NCI-H187 (cell line): ENCODE measurements at places on chromosomes 1 and 21.

- DNase-seq = no peak
Observed at GRCh38 chr1:88237058-88237457, 447.0 kb upstream of the PKN2 start.

- DNase-seq = no peak
Observed at GRCh38 chr1:28642056-28642846, 616 bp downstream of the TAF12 start.

- DNase-seq = no peak
Observed at GRCh38 chr1:74715236-74715502, 17.7 kb downstream of the CRYZ start.

DNA sequence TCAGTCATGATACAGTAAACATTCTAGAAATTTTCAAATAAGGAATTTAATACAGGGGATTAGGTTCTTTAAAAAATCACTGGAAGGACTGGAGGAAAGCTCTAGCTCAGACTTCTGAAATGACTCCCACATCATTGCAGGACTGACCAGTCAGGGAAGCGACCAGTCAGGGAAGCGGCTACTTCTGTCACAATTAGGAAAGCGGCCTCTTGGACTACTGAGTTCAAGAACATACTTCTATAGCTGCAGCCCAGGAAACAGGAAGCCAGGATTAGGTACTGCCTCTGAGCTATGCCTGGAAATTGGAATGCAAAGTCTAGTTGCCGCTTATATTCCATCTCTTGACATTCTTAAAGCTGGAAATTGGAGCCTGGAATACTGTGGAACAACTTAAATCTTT, 45.5 kb downstream of the USP25 start:
- no peak for DNase-seq

- no peak for DNase-seq
Observed at GRCh38 chr21:33769057-33769456, 126.8 kb downstream of the ITSN1 start.

- DNase-seq = no peak
Observed at GRCh38 chr1:94544706-94545490, 3.3 kb upstream of the F3 start.

DNA sequence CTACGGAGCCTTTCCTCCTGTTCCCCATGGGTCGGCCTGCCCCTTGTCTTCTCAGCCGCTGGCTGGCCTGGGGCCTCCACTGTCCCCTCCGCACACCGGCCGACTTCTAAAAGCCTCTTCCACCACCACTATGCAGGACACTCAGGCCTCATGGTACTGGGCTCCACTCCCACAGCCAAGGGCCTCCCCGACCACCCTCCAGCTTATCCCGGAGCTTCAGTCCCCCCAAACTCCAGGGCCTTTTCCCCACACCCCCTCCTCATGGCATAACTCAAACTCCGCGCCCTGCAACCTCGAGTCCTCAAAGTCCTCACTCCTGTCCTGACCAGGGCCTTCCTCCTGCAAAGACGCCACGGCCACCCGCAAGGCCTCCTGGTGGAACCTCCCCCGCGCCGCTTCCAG, 2.0 kb downstream of the LRRC41 start:
- DNase-seq = no peak

- DNase-seq = no peak
Observed at GRCh38 chr21:33642896-33643657, 776 bp downstream of the ITSN1 start.

GRCh38 chr1:169514566-169515270, 29.0 kb upstream of the SLC19A2 start:
- no peak for DNase-seq

DNA sequence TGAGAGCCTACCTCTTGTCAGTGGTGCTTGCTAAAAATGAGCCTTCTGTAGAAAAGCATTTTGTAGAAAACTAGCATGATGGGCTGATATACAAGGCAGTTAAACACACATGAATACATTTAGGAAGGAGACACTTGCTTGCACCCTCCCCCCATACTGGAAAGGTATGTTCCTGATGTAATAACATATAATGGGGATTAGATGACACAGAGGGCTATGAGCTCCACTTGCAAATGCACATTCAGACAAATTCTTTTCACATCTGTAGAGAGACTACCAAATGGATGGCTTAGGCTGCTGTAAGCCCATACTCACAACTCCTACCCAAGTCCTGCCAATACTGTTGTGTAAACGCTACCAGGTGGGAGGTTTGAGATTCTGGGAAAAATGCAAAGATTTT, 634.0 kb downstream of the SMYD3 start:
- DNase-seq = no peak

GRCh38 chr1:239817276-239817675, 274.4 kb upstream of the FMN2 start:
- no peak for DNase-seq

GRCh38 chr1:166155108-166155507, 11.7 kb downstream of the FAM78B start:
- DNase-seq = no peak

- DNase-seq = no peak
Observed at GRCh38 chr1:30920827-30921226, 12.3 kb upstream of the SDC3 start.

- DNase-seq = no peak
Observed at GRCh38 chr1:3459940-3460671, 5.6 kb downstream of the ARHGEF16 start.

DNA sequence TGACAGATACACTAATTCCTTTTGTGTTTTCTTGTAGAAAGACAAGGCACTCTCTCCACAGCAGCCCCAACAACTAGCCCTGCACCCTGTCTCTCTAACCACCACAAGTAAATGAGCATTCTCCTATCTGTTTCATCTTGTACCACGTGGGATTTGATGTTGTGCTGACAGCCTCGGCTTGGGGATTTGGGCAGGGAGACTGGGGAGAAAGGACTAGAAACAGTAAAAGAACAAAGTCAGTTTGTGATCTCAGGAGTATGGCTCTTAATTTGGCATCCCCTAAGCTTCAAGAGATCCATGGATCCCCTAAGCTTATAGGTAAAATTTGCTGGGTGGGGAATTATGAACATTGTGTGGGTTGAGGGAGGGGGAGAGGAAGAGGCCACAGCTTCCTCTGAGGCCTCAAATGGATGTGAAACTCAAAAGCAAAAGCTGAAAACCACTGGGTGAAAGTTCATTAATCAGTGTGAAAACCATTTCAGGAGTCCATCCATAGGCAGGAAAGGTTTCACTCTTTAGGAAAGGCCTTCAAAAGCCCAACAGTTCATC, 3.1 kb downstream of the C1orf162 start:
- DNase-seq = no peak

- no peak for DNase-seq
Observed at GRCh38 chr1:26582836-26583460, 53.4 kb downstream of the RPS6KA1 start.

GRCh38 chr1:18823438-18823837, 36.0 kb downstream of the TAS1R2 start:
- DNase-seq = no peak

DNA sequence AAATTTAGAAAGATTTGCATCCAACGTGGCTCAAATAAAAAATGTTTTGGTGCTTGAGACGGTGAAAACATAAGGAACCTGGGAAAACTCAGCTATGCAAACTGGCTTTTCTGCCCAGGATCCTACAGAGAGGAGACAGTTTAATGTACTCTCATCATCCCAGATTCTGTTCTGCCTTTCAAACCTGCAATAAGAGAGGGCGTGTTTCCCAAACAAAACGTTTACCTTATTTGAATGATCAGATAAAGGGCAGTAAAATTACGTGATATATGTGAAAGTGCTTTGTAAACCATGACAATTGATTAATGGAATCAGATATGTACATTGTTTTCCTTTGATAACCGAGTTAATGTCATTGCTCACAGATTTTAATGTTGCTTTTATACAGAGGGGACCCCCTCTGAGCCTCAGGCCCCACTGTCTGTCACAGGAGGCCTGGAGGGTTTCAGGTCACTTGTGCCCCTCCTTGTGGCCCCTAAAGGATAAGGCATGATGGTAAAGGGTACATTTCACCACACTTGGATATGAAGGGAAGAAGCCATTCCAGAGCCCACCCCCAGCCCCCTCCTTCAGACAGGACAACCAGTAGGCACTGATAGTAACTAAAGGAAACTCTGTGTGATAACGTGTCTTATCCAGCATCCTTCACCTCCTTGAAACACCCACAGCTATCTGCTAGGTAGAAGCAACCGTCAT, 157.6 kb downstream of the EDEM3 start:
- no peak for DNase-seq

DNA sequence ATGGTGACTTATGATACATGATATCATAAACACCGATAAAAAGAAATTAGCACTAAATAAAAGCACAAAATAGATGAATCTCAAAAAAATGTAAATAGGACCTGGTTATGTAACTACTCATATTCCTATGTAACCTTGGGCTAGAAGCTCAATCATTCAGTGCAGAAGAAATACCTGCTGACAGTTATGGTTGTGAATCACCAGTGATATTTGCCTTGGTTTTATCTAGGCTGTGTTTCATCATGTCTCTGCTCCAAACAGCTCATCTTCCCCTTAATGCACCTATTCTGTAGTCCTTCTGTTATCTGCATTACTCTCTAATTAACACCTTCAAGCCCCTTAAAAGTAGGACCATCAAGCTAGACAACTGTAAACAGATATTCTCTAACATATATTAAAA, 16.3 kb upstream of the PIGC start:
- DNase-seq = no peak

DNA sequence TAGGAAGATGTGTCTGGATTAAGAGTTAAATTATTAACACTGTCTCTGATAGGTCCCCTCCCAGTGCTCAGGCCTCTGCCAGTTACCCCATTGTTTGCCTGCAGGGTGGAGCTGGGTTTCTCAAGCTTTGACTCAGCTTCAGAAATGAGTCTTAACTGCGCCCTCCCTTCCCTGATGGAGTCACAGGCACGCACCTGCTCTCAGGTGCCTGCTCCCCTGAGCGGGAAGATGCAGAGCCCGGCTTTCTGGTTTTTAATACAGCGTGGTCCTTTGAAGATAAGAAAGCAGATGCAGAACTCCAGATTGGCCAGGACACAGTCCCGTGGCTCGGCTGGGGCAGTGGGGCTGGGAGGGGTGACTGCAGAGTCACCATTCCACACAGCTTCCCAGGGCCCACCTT, 3.2 kb upstream of the SPRR4 start:
- DNase-seq = no peak

DNA sequence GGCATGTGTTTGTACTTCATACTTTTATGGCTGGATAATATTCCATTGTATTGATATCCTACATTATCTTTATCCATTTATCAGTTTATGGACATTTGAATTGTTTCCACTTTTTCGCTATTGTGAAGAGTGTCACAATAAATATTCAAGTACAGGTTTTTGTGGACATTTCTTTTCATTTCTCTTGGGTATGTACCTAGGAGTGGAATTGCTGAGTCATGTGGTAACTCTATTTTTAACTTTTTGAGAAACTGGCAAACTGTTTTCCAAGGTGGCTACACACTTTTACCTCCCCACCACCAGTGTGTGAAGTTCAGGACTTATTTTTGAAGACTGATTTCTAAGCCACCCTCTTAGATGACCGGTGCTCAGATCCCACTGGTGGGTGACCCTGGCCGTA, 39.0 kb upstream of the DSCAM start:
- no peak for DNase-seq

- DNase-seq = no peak
Observed at GRCh38 chr1:5693568-5693967, 298.7 kb downstream of the NPHP4 start.

DNA sequence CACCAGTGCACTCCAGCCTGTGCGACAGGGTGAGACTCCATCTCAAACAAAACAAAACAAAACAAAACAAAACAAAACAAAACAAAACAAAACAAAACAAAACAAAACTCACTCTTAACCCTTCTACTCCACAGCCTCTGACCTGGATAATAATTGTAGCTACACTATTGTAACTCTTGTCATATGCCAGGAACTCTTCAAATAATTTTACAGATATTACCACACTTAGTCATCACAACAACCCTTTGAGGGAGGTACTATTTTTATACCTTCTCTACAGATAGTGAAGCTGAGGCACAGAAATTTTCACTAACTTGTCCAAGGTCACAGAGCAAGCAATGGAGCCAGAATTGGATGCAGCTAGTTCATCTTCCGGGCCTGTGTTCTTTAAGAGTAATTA, 547.8 kb downstream of the ADGRL2 start:
- DNase-seq = no peak

- DNase-seq = no peak
Observed at GRCh38 chr1:97943354-97943753, 22.5 kb upstream of the DPYD start.

DNA sequence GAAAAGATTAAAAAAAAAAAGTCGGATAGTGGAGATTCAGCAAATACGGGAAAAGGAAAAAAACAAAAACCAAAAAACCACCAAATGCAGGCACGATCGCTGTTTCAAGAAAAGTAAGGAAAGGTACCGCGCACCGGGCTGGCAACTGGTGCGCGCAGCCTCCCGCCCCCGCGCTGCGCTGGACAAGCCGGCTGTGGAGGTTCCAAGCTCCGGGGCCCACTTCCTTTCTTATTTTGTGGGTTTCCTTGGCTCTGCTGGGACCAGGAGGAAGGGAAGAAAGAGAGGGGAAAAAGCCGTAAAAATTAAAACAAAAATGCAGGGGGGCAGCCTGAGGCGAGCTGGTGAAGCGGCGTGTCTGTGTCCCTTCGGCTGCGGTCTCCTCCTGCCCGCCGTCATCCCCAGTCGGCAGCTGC, 233 bp downstream of the ADAMTS5 start:
- DNase-seq = no peak

- DNase-seq = no peak
Observed at GRCh38 chr1:244089561-244089960, 38.5 kb downstream of the ZBTB18 start.

GRCh38 chr1:184624626-184625025, 130.0 kb downstream of the EDEM3 start:
- DNase-seq = no peak

DNA sequence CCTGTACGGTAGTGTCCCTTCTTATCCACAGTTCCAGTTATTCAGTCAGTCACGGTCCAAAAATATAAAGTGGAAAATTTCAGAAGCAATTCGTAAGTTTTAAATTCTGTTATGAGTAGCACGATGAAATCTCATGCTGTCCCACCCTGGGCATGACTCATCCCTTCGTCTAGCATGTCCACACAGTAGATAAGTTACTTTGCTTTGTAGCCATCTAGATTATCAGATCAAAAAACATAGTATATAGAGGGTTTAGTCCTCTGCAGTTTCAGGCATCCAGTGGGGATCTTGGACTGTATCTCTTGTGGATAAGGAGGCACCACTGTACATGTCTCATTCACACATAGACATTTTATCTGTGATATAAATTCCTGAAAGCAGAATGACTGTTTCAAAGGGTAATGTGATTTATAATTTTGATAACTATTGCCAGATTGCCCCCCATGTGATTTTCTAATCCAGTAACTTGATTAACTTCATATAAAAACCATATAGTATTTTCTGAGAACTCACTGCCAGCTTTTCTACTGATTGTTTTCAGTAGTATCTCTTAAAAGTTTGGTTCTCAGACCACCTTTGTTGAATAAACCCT, 143.3 kb downstream of the DYRK1A start:
- no peak for DNase-seq
